ELR (cell line): ENCODE measurements at places on chromosomes 3 and 15.

DNA sequence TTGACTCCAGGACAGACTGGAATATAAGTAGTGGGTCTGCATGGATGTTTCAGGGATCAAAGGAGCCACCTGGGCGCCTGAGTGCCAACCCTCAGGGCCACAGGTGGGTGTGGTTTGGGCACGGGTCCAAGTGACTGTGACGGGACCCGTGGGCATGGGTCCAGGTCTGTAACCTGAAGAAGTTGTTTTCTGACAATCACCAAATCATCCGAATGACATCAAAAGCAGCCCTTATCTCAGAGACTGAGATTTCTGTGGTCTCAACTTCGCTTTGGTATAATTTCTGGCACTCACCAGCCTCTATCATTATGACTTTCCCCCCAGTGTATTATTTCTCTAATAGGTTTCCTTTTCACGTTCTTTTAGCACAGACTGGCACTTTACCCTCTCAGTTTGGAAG lies 24.4 kb downstream of the RLBP1 start:
- no peak for DNase-seq

- DNase-seq, result peak; percentile 67
These were observed 239.7 kb downstream of the UBE2E2 start for GRCh38 chr3:23442598-23443383.

GRCh38 chr3:69320871-69321271 lies 65.0 kb downstream of the FRMD4B start:
- no peak for DNase-seq

DNA sequence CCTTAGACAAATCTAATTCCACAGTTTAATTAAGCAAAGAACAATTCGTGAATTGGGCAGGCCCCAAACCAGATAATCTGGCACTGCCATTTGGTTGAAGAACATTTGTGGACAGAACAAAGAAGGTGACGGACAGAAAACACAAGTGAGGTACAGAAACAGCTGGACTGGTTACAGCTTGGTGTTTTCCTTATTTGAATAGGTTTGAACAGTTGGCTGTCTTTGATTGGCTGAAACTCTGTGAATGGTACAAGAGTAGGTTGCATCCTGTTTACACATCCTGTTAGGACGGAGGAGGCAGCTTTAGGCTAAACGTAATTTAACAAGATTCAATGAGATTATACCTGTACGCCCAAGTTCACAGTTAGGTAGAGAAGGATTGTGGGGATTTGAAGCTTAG lies 114.4 kb downstream of the LPP start:
- no peak for DNase-seq

GRCh38 chr3:131174752-131175151 lies 148.1 kb downstream of the NEK11 start:
- peak; percentile 47 for DNase-seq

DNA sequence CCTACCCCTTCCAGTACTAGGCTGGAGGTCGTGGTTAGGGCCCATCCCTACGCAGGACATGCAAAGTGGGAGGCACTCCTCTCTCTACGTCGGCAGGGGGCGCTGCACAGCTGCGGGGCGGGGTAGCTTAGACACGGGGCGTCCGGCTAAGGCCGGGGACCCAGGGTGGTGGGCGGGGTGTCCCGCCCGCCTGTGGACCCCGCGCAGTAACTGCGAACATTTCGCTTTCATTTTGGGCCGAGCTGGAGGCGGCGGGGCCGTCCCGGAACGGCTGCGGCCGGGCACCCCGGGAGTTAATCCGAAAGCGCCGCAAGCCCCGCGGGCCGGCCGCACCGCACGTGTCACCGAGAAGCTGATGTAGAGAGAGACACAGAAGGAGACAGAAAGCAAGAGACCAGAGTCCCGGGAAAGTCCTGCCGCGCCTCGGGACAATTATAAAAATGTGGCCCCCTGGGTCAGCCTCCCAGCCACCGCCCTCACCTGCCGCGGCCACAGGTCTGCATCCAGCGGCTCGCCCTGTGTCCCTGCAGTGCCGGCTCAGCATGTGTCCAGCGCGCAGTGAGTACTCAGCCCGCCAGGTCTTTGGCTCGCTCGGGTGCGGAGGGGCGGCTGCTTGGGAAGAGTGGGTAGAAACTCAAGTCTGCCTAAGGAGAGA lies at the start of gene IL12A:
Gene IL12A, plus strand, starts transcription at position 219 of the 655 bp plus-strand sequence.
- DNase-seq, result peak; percentile 83

DNA sequence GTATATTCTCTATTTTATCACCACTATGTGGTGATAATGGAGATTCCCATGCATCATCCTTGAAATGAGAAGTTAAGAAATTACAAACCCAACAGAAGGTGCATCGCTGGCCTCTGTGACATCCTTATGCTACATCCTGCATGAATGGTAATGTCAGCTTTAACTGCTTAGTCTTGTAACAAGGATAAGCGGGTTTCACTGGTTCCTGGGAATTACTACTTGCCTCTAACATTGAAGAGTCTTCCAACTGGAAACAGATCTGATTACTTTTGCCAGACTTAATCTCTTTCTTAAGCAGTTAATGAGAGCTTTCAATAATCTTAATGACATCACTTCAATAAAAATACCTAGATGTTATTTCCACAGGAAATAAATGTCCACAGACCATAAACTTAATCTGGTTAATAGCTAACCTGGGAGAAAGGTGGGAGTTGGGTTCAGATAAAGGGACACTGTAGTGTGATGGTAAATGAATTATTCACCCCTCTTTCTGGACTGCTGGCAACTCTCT lies 44.0 kb downstream of the FMN1 start:
- no peak for DNase-seq

GRCh38 chr3:40186508-40186907 lies 123.0 kb upstream of the EIF1B start:
- no peak for DNase-seq

GRCh38 chr3:150315721-150316120 lies 92.4 kb upstream of the TSC22D2 start:
- DNase-seq, result no peak

DNA sequence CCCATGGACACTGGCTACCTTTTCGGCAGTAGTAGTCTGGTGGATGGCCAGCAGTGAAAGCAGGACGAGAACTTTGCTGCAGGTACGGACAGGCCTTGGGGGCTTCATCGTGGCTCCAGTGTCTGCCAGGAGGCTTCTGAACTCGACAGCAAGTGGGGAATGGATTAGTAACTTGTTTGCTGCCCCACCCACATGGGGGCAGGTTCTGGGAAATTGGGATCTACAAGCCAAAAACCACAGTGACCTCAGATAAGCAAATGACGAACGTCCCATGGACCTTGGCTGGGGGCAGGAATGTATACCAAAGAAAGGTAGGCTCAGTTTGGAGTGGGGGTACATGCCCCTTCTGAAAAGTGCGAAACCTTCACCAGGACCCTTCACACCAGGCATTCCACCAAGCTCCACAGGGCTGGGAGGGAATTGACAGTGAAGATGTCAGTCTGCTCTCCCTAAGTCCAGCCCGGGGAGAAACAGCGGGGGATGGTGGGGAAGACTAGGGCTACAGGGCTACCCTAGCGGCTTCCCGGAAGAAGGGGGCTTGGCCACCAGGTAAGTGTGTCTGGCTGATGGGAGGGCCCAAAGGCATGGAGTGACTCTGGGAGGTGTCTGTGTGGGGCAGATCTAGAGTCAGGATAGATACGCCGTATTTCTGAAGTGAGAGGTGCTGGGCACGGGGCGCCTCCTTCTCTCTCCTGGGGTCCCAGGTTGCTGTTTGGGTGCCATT lies at the start of gene ITIH4:
Gene ITIH4, minus strand, starts transcription at position 138 of the 724 bp plus-strand sequence. Its CDS starts 30 bp downstream, at position 108.
- no peak for DNase-seq

DNA sequence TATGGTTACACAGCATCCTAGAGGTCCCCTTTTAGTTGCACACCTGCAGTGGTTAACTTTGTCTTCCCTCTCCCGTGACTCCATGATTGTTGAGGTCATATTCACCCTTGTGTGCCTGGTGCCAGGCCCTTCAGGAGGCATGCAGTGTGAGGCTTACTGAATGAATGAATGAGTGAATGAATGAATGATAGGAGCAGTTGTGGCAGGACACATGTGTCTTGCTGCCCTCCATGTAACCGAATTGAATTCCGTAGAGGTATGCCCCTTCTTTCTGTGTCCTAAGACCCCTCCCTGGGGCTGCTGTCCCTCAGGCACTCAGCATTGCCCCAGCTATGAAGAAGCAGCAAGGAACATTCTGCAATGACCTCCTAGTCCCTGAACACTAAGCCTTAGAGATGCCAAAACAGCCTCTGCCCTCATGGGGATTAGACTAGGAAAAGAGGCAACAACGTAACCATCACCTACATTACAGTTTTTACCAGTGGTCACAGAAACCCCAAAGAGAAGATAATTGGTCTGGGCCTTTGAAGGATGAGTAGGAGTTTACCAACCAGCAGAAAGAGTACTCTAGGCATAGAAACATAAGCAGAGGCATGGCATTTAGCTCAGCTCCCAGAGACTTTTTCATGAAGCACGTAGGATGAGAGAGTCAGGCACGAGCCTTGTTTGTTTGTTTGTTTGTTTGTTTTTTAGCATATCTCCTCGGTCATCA lies 22.5 kb upstream of the CPNE9 start:
- no peak for DNase-seq

GRCh38 chr15:46918462-46919140 lies 798.7 kb upstream of the SEMA6D start:
- DNase-seq, result no peak

DNA sequence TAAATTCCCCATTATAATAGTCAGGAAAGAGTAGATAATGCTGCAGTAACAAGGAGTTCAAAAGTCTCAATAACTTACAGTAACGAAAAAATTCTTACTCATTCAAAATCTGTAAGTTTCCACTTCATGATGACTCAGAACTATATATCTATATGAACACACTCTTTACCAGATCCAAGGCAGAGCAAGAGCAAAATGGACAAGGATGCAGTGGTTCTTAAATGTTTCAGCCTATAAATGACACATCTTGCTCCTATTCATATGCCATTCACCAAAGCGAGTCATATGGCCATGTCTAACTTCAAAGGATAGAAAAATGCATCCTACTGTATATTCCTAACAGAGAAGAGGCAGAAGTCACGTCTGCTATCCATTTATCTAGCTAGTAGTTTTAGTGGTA lies 787.7 kb downstream of the NAALADL2 start:
- DNase-seq, result peak; percentile 33

DNA sequence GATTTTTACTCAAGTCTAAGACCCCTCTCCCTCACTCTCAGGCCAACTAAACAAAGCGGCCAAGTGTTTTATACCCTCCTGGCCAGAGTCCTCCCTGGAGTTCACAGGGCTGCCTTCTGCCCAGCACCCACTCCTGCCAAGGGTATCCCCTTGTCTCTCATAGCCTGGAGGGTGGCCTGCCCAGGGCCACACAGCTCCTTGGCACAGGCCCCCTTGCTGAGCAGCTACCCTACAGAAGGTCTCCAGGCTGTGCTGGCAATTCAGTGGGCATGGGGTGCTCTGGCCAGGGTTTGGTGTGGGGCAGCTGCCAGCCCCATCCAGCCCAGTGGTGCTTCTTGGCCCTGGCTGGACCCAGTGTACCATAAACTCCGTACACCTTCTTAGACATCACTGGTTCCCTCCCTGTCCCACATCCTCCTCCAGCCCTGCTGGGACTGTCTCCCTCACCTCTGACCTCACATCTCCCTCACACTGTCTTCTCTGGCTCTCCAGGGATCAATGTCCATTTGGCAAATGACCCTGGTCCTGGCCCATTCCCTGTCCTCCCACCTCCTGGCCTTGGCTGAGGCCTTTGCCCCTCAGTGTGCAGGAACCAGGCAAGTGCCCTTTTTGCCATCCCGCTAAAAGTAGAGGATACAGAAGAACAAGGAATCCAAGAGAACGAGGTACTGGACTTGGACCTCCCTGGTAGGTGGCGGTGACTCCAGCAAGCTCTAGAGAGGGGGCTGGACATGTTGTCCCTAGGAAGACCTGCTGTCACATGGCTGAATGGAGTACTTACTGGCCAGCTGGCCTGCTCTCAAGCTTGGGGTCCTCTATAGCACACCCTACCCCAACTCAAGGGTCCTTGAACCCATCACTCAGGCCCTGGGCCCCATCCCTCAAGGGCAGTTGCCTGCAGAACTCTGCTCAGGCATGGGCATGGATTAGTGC lies 50.0 kb upstream of the TRPM1 start:
- no peak for DNase-seq
